ENCODE measurements at places on chromosomes 5 and 9.

DNA sequence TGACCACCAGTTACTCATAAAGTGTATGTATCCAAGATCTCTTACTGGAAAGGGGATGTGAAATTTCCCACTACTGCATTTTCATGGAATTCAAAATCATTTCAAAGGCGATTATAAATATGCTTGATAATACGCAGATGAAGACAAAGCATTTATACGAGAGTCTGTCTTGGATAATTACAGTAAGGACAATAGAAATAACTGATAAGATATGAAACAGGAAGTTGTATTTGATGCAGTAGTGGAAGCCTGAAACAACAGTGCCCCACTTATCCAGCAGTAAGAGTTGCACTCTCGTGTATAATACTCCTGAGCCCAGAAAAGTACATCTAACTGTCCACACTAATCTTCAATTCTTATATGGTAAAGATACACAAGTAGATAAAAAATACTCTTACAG lies 188.7 kb upstream of the POU5F2 start:
- no peak for DNase-seq

DNA sequence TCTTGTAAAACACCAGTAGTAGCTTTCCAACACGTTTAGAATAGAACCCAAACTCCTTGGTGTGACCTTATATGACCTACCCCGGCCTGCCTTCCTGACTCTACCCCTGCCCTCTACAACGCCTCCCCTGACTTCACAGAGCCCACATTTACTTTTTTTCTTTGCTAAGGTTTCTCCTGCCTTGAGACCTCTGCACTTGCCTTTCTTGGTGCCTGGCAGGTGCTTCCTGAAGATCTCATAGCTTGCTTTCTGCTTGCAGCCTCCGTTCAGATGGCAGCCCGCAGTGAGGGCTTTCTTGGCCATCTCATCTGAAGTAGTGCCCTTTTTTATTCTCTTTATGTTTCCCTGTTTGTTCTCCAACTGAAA lies 24.3 kb downstream of the NUP214 start:
- DNase-seq = no peak

DNA sequence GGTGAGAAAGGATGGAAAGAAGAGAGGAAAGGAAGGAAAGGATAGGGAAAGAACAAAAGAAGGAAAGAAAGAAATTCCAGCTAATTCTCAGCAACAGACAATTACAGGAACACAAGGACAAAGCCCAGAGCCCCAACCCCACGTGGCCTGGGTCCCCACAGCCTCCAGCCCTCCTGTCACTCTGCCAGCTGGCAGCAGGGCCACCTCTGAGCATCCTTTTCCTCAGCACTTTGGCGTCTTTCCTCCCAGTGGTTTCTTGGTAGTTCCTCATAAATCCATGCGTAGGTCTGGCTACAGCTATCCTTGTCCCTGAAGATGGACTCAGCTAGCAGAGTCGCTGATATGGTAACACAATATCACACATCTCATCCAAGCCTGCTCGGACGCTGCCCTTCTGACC lies 28.3 kb downstream of the ADAMTS2 start:
- DNase-seq = no peak

DNA sequence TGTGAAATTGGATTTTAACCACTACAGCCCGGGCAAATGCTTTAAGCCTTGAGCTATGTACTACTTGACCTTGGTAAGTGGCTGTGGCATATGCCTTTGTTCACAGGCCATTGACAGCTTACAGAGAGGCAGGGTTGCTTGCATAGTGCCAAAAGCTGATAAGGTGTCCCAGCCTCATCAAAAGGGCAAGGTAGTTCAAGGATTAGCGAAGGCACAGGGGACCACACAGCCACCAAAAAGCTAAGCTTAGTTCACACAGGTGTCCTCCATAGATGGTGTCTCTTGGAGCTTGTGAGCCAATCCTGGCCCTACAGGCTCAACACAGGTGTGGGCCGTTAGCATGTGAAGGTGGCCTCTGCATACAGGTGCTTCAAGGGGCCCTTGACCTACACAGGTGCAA lies 86.8 kb downstream of the ZNF622 start:
- DNase-seq = no peak

- no peak for DNase-seq
Observed at GRCh38 chr9:3491450-3491849, 34.4 kb downstream of the RFX3 start.

GRCh38 chr5:78627175-78627574 lies 21.4 kb downstream of the LHFPL2 start:
- peak; percentile 42 for DNase-seq

DNA sequence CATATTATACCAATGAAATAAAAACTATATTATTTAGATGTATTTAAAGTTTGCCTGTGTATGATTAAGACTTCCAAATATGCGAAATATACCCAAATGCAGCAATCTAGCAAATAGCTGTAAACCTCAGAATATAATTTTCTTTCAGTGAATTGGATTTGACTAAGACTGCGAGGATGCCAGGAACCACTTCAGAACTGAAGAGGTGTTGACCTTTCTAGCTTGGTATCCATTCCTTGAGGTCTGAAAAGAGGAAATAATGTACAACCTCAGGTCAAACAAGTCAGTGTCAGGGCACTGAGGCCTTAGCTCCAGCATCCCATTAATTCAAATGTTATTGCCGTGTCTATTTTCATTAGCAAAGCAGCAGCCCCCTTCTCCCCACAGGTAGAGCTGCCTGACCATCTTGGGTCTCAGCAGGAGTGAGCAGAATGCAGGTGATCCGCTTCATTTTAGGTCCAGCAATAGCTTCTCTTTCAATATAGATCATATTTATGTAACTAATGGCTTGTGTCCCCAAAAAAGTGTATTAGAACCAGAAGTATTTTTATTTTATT lies 100.0 kb downstream of the KIAA1958 start:
- no peak for DNase-seq

DNA sequence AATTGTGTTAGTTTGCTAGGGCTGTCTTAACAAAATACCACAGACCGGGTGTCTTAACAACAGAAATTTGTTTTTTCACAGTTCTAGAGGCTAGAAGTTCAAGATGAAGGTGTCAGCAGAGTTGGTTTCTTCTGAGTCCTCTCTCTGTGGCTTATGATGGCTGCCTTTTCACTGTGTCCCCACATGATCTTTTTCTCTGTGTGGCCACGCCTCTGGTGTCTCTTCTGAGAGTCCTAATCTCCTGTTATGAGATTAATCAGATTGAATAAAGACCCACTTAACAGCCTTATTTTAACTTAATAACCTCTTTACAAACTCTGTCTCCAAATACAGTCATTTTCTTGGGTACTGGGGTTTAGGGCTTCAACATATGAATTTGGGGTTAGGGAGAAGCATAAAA lies 561.1 kb downstream of the NR2F1-AS1 start:
- no peak for DNase-seq

GRCh38 chr9:125914411-125914810 lies 167.2 kb downstream of the PBX3 start:
- no peak for DNase-seq

GRCh38 chr9:132409828-132410528 lies at the start of gene CFAP77:
Gene CFAP77 (plus strand): TSS chr9:132410211. CDS start chr9:132410272, 61 bp downstream.
- no peak for DNase-seq

DNA sequence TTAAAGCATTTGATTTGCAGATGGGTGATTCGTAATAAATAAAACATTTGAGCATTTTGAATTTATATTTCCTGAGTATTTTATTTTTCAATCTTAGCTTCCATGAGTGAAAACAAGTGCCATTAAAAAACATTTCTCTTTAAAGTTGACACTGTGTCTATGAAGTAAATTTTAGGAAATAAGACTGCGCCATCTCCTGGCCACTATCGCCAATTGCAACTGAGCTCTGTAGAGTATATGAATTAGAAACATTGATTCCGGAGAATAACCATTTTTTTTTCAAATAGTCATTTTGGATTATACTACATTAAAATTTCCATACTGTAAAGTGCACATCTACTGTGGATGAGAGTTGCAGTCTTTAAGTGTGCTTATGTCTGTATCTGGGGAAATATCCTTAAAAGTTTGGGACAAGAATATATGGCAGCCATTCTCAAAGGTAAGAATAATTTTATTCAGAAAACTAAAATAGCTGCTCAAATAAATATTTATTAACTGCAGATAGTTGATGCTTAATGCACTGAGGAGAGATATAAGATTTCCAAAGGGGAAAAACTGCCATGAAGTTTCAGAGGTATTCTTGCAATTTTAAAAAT lies 5.9 kb downstream of the DMRTA1 start:
- no peak for DNase-seq

- DNase-seq = no peak
Observed at GRCh38 chr9:98829766-98830165, 22.3 kb downstream of the GALNT12 start.

GRCh38 chr9:133679056-133679455 lies 42.9 kb downstream of the DBH start:
- no peak for DNase-seq

DNA sequence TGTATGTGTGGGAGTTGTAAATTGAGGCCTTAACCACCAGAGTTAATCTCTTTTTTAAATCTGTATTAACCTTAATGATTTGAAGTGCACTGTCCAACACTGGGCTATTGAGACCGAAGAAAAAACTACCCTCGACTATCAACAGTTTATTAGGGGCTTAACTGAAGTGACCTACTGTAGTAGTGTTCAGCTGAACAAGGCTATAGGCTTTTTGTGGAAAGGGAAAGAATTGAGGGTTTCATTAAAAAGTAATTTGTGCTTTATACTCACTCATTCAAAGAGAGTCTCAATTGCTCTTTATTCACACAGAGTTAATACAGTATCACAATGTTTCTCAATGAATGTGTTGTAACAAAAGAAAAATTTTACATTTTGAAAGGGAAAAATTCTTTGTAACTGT lies 267.5 kb downstream of the SLF1 start:
- DNase-seq = no peak

- DNase-seq = no peak
Observed at GRCh38 chr5:110054240-110054639, 364.5 kb downstream of the MAN2A1 start.

DNA sequence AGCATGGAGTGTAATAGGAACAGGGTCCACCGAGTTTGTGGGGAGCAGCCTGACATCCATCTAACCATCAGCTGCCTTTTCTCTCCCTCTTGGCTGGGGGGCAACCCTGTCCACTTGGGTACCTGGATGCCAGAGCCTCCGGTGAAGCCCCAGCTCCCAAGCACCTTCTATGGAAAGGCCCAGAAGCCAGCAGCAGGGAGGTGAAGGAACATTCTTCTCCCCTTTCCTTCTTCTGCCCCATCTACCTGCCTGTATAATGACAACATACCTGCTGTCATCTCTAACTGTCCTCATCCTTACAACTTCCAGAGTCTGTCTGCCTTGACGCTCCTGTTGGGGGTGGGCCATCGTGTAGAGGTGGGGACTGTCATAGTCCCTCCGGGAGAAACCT lies 33.1 kb downstream of the THBS4 start:
- DNase-seq = no peak

- no peak for DNase-seq
Observed at GRCh38 chr5:59519338-59519737, 374.2 kb downstream of the PDE4D start.

DNA sequence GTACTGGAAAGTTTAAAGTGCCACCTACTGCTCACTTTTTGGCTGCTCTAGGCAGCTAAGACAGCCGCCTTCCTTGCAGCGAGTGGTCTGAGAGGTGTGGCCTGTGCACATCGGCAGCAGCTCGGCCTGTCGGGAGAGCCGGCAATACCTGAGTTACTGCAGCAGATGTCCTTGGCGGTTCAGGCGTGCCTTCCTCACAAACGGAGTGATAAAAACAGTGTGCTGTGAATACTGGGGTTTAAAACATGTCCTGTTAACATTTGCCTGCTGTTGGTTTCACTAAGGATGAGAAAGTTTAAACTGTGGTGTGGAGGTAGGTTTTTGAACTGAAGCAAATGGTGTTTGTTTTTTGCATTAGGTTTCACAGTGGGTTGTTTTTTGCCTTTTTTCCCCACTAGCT lies 12.9 kb downstream of the TRAF2 start:
- DNase-seq = no peak

DNA sequence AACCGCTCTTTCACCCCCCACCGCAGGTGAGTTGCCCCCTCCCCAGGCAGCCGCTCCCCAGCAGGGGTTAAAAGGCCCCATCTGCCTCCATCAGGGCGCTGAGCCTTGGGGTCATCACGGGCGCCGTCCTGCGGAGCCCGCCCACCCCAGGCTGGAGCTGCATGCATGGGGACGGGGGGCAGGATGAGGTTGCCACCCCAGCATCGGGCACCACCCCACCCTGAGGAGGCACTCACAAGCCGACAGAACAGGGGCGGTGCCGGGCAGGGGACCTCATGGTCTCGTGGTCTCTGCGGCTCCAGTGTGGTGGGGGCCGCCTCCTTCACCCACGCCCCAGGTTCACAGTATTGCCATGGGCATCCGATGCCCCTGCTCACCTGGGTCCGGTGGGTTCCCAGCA lies 16.5 kb downstream of the PTGES start:
- no peak for DNase-seq

All from vagina (tissue), 2 donors.